Eye (tissue), 1 donor: ENCODE measurements at places on chromosomes 11 and 22.

- DNase-seq = no peak
These were observed 1237.9 kb downstream of the FAM181B start for GRCh38 chr11:81495699-81496292.

- peak; percentile 29 for DNase-seq
These were observed 62.1 kb upstream of the AMOTL1 start for GRCh38 chr11:94705891-94706615.

DNA sequence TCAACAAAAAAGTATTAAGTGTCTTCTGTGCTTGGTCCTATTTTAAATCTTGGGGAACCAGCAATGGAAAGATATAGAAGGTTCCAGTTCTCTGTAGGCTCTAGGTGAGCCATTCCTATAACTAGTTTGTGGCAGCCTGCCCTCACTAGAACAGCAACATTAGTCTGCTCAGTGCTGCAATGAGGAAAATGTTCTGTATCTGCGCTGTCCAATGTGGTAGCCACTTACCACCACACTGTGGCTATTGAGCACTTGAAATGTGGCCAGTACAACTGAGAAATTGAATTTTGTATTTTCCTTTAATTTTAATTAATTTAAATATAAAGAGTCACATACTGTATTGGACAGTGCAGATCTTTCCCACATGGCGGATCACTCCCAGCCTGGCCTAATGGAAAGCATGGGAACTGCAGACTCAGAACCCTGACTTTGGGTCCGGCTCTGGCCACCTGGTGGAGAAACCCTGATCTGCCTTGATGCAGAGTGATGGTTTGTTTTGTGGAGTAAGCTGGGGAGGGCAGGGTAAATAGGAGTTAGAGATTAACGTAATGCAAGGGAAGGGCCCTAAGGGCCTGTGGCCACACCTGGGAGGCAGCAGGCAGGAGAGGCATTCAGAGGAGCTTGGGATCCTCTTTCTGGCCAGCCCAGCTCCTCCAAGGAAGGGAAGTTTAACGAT, 101.0 kb downstream of the ME3 start:
- DNase-seq = no peak

DNA sequence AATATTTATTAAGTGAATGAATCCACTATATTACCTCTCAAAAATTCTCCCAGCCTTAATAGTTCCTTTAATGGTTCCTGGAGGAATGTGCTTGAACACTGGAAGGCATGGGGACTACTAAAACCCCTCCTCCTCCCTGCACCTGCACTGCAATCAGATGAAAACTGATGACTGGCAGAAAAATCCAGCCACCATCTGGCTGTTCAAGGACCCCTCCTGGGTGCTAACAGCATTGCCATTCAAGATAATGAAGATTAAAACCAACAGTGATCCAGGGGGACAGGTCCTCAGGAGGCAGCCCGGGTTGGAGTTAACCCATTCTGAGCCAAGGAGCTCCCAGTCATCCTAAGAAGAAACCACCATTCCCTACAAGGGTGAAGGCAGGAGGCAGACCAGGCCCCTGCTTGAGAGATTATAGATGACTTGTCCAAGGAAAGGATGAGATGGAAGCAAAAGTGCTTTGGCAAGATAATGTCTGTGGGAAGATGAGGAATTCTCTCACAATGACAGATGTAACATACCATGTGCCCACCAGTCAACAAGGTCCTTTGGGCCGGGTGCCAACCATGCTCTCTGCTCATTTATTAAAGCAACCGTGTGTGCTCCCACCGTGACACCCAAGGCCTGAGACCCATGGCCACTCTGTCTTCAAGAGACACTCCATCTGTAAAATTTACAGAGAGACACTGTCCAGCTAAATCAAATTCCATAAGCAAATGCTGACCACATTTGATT, 90.6 kb downstream of the LARGE1 start:
- DNase-seq = peak; percentile 80

DNA sequence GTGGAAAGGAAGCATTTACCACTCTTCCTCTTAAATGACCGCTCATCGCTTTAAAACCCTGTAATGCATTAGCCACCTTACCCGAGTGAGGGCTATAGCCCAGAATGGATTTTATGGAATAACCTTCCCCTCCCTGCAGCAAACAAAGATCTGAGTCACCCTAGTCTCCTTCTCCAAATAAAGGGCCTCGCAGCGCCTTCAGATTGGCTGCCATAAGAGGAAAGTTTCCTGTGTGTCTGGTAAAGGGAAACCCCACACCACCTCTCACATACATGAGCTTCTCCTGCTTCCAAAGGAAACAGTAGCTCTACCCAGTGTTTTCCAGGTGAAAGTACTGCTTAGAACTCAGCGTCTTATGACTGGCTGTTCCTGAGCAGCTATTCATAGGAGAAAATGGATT, 47.8 kb downstream of the PPP2R1B start:
- no peak for DNase-seq
